Fibroblast of skin of right biceps (primary cell): ENCODE measurements at places on chromosomes 16 and 17.

DNA sequence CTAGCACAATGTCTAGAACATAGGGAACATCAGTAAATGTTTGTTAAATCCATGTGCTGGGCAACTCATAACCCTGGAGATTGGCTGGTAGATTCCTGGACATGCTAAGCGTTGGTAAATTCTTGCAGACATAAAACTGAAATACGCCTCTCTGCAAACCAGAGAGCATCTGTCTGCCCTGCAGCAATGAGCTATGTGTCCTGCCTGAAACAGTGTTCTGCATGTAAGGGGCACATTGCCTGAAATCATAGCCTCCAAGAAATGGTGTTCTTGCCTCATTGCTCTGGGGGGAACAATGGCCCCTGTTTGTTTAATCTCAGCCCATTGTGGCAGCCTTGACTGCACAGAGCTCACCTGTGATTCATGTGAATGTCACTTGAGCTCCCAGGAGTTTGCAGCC lies 113.5 kb upstream of the CCL2 start:
- DNase-seq: no peak

- no peak for DNase-seq
These were observed 10.0 kb downstream of the GAN start for GRCh38 chr16:81324808-81325207.

DNA sequence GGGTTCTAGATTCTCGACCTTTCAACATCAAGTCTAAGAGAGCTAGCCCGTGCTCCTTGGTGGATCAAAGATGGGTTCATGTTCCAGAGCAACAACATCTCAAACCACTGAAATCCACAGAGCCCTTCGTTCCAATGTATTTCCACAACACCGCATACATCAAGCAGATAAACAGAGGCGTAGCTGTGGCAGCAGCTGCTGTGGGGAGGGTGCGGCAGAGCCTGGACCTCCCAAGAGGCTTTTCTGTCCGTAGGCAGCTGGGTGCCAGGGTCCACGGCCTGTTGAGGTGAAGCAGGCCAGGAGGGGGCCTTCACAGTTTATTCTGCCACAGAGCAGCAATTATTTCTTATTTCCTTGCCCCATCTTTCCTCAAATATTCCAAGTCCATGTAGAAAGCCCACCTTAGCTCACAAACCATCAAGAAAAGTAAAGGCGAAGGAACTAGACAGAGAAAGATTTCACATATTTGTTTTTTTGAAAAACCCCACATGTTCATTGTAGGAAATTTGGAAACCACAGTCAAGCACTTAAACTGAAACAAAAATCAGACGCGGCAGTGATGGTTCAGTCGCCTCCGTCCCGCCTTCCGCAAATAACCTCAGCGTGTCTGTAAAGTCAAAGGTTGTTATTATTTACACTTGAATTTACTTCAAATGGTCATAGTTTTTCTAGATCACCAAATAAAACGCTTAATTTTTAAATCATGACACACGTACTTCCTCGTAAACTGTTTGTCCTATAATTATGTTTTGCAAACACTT lies 144.6 kb upstream of the FOXF1 start:
- DNase-seq: no peak

- DNase-seq: peak; percentile 92
These were observed 114.0 kb downstream of the C16orf95 start for GRCh38 chr16:87203060-87203656.

GRCh38 chr16:80040814-80041213 lies 440.3 kb upstream of the MAF start:
- DNase-seq: no peak

- DNase-seq: no peak
These were observed 27.0 kb downstream of the C16orf78 start for GRCh38 chr16:49400611-49401010.

- peak; percentile 93 for DNase-seq
These were observed 89.0 kb downstream of the SYCE1L start for GRCh38 chr16:77288222-77288621.

DNA sequence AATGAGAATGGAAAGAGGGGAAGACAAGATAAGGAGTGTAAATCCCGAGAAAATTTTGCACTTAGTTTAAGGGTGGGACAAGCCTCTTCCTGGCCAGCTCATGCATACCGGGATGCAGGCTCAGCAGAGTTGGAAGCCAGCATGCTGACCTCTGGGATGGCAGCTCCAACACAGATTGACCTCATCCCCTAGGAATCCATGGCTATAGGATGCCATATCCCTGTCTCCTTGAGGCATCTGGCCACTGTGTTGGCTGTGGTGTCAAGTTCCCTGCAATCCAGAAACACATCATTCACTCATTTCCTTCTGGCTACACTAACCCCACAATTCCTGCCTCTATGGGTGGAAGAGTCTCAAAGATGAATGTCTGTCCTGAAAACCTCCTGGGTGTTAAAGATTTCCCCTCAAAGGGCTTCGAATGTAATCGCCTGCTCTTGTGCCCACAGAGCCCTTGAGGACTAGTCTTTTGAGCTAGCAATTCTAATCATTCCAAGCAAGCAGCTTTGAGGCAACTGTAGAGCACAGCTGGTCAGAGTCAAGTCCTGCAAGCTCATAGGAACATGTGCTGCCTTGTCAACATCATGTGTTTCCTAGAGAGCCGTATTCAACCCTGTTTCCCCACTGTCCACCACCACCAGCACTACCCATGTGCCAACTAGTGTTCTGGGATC lies 141.4 kb downstream of the PMP22 start:
- DNase-seq: peak; percentile 95

GRCh38 chr17:79992649-79993389 lies 42.9 kb downstream of the TBC1D16 start:
- DNase-seq: no peak

- no peak for DNase-seq
These were observed 202.9 kb upstream of the IRX3 start for GRCh38 chr16:54489225-54490111.

GRCh38 chr17:75130632-75131277 lies 787 bp downstream of the NT5C start:
- peak; percentile 78 for DNase-seq

GRCh38 chr17:9468532-9468931 lies 107.1 kb downstream of the STX8 start:
- DNase-seq: no peak

- DNase-seq: no peak
These were observed 178.5 kb upstream of the RPL38 start for GRCh38 chr17:74024871-74025531.

GRCh38 chr17:39533891-39534290 lies 72.6 kb downstream of the CDK12 start:
- no peak for DNase-seq

GRCh38 chr17:67052720-67053437 lies 8.5 kb downstream of the CACNG1 start:
- no peak for DNase-seq

- peak; percentile 17 for DNase-seq
These were observed 378.9 kb downstream of the PMP22 start for GRCh38 chr17:14886200-14886739.

DNA sequence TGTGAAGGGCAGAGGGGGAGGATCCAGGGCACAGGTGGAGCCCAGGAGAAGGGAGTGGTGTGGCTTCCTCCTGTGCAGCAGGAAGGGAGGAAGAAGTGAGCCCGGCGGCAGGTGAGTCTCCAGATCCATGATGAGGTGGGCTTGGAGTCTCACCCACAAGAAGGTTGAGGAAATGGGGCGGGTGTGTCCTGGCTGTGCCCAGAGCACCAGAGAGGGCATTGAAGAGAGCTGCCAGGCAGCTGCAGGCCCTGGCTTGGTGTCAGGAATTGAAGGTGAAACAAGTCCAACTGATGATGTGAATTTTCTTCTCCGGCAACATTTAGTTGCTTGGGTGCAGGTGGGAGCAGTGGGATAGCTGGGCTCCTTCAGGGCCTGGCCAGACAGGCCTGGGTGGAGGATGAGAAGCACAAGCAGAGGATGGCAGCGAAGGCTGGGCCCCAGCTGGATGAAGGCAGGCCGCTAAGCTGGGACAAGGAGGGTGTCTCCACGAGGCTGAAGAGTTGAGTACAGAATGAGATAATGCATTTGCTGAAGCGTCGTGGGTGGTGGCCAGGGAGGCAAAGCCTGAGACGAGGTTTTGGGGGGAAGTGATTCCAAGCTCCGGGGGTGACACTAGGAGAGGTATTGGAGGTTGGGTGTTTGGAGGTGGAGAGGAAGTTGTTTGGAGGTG lies 18.3 kb downstream of the NT5M start:
- DNase-seq: no peak

GRCh38 chr17:41678907-41679739 lies 9.6 kb upstream of the EIF1 start:
- DNase-seq: peak; percentile 75

- no peak for DNase-seq
These were observed 578.2 kb downstream of the TOX3 start for GRCh38 chr16:51968749-51969148.

- no peak for DNase-seq
These were observed 539 bp upstream of the CKLF start for GRCh38 chr16:66551788-66552285.

- no peak for DNase-seq
These were observed 4.8 kb downstream of the TBC1D16 start for GRCh38 chr17:80030730-80031410.

GRCh38 chr17:11493936-11494335 lies 104.3 kb upstream of the DNAH9 start:
- no peak for DNase-seq

GRCh38 chr17:2198927-2199326 lies 104.7 kb downstream of the SMG6 start:
- DNase-seq: peak; percentile 97
